ENCODE measurements at places on chromosomes 1 and 21.

DNA sequence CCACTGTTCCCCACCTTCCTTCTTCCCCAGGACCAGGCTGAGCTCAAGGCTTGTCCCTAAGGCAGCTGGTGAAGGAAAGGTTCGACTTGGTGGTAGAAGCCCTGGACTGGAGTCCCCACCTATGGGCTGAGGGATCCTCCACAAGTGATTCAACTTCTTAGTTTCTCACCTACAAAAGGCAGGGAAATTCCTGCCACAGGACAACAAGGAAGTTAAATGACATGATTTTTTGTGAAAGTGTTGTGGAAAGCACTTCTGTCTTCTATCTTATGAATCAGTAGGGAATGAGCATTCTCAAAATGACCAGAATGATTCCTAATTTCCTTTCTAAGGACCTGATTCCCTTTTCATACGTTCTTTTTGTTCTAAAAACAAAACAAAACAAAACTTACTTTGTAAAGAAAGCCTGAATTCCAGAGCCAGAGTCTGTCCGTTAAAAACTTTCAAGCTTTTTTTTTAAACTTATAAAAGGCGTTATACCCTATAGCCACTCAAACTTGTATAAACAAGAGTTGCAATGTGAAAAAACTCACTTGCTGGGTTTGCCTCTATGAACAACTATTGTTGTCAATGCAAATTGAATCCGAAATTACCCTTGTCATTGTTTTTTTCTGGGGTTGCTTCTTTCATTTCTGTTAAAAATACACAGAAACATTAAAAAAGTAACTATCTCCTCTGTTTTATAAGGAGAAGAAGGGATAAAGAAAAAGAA lies 12.2 kb downstream of the KCNJ15 start:
- DNase-seq = no peak

- no peak for DNase-seq
Observed at GRCh38 chr1:20278692-20279130, 12.0 kb upstream of the VWA5B1 start.

GRCh38 chr1:28983509-28984310 lies 69.3 kb downstream of the EPB41 start:
- no peak for DNase-seq

- DNase-seq = no peak
Observed at GRCh38 chr1:232764458-232765251, 40.6 kb upstream of the MAP10 start.

GRCh38 chr1:69833536-69833935 lies 265.8 kb downstream of the LRRC7 start:
- DNase-seq = no peak

GRCh38 chr1:24828887-24829192 lies 83.6 kb downstream of the CLIC4 start:
- no peak for DNase-seq

GRCh38 chr1:1990222-1990621 lies 13.4 kb downstream of the CFAP74 start:
- DNase-seq = peak; percentile 14

DNA sequence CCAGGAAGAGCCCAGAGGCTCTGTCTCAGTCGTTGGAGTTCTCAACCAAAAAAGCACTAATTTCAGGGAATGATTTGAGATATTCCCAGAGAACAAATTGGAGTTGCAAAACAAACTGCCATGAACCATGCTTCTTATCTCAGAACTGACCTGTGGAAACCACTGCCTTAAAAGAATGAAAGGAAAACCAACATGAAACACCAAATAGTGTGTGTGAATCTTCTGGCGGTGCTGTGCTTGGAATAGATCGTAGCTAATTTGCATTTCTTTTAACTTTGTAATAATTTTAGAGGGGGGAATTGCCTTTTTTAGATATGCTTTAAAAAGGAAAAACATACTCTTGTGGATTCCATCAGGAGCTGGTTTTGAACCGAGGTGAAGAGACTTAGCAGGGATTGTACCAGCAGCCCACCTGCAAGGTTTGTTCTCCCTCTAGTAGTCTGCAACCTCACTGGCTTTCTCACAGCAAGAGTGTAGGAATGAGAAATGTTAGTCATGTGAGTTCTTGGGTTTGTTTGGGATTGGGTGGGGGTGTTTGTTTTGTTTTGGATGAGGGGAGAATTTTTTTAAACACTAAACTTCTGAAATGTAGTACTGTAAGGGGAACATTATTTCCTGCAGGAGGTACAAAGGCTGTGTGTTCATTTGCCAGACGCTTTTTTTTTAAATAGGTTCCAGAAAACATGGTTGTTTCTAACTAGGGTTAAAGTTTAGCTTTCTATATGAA lies 45.7 kb upstream of the ANGPTL1 start:
- no peak for DNase-seq

DNA sequence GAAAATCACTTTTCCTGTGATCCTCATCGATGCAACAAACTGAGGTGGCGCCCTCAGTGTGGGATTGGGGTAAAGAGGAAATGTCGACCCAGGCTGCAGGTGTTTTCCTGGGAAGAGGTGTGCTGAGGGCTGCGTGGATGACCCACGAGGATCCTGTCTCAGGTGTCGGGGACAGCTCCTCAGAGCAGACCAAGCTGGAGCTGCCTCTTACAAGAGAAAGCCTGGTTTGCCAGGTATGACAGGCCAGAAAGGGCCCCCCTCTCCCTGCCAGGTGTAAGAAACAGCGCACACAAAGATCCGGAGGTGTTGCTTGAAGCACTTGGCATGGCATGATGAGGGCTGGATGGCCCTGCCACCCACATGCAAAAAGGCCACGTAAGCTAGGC lies 12.6 kb downstream of the FHAD1 start:
- DNase-seq = no peak

DNA sequence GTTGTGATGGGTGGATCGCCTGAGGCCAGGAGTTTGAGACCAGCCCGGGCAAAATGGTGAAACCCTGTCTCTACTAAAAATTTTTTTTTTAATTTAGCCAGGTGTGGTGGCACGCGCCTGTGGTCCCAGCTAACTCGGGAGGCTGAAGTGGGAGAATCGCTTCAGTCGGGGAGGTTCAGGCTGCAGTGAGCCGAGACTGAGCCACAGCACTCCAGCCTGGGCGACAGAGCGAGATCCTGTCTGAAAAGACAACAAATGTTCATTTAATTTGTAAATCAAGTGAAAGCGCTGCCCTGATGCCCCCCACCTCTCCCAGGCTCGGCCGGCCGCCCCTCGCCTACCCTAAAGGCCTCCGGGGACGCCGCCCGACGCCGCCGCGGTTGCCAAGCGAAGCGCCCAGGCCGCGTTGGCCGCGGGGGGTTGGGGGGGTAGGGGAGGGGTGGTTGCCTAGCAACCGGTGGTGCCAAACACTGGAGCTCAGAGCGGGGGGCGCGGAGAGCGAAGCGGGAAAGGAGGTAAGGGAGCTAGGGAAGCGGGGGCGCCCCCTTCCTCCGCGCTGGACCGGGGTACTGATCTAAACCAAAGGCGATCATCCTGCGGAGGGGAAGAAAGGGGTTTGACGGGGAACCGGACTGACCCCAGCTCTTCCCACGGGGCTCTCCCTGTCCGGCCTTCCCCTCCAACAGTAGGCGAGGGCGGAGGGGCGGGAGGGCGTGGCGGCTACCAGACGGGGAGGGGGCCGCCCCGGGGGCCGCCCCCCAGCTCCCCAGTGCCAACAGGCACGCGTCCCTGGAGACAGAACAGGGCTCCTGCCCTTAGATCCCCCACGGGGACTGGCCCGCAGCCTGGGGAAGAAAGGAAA lies at the start of gene TEKT2:
Gene TEKT2, plus strand, starts transcription at position 460 of the 862 bp plus-strand sequence. CDS start 828 bp downstream, outside the sequence.
- peak; percentile 91 for DNase-seq

- DNase-seq = peak; percentile 68
Observed at GRCh38 chr1:6003568-6004411, 11.6 kb upstream of the NPHP4 start.

DNA sequence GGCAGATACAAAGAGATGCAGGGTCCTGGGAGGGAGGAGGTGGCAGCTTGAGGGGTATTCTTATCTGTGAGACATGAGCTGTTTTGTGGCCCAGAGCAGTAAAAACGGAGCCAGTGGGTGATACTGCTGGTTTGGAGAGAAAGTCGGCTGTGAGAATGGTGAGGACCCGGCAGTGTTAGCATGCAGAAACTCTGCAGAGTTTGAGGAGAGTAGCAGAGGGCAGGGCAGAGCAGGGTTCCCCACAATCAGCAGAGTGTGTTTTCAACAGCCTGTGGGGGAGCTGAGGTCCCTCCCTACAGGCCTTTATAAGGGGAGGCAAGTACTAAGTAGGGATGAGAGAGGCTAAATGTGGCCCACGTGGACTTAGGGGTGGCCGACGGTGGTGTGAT lies 423 bp downstream of the SLAMF8 start:
- DNase-seq = no peak

- DNase-seq = peak; percentile 90
Observed at GRCh38 chr21:38938343-38938742, 132.6 kb downstream of the ETS2 start.

- no peak for DNase-seq
Observed at GRCh38 chr1:240074422-240074821, 17.3 kb upstream of the FMN2 start.
